ENCODE measurements at places on chromosomes 2 and 18. TPM values are rescaled to one million over a fixed set of nuclear protein-coding genes. Genes with fewer than 3 reads are reported as not detected.

GRCh38 chr2:164069540-164069939, 333.7 kb upstream of the FIGN start:
- DNase-seq = no peak

GRCh38 chr18:29056800-29057199, 879.9 kb upstream of the CDH2 start:
- no peak for DNase-seq

DNA sequence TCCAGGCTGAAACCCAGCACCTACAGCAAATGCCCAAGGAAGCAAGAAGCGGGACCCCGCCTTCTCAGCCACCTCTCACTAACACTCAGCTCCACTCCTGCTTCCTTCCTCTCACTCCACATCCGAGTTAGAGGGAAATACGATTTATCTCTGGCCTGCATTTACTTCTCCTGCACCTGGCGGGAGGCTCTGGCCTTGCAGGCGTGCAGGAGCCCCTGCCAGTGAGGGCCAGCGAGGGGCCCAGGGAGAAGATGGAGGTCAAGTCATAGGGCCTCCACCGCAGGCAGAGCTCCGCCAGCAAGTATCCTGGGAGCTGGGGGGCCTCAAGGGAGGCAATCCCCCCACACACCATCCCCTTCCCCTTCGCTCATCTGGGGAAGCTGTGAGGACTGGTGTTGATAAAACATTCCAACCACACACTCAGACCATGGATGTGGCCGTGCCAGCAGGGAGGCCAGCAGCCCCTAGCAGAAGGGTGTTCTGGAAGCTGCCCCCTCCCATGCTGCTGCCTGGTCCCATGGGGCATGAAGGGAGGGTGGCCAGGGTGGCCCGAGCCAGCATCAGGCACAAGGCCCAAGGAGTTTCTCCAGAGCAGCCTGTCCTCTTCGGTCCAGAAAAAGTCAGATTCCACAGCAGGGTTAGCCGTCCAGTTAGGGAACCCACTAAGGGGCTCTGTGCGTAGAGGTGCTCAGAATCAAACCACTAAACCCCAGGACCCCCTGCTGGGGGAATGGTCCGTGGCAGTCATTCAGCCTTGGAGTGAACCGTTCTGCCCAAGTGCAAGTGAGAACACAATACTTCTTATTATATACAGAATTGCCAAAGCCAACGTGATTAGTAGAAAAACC, 91.2 kb downstream of the HDAC4 start:
- no peak for DNase-seq

- no peak for DNase-seq
Observed at GRCh38 chr2:215171151-215171550, 32.7 kb upstream of the ABCA12 start.

DNA sequence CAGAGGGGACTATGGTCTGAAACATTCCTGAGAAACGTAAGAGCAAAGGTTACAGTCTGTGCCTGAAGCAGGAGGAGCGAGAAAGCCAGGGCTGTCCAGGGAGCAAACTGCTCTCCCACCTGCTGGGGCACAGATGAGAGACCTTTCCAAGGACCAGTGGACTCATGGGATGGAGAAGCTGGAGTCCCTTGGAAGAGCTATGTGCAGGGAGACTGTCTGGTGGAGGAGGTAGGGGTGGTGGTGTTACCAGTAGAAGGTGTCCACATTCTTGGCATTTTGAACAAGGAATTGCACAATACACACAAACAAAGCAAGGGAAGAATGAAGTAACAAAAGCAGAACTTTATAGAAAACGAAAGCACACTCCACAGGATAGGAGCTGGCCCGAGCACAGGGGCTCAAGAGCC, 97.9 kb upstream of the CYRIA start:
- no peak for DNase-seq

DNA sequence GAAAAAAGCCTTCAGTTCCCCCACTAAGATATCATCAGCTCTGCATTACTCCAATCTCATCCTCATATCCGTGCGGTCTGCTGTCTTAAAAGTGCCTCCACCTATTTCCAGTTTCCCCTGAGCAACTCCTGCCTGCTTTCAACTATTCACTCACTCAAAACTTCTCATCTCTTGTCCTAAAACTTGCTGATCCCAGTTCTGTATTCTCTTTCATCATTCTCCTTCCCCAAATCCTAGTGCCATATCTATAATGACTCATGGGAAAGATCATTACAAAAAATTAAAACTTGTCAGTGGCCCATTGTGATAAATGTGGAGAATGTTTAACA, 20.0 kb downstream of the ACVR1 start:
- no peak for DNase-seq

DNA sequence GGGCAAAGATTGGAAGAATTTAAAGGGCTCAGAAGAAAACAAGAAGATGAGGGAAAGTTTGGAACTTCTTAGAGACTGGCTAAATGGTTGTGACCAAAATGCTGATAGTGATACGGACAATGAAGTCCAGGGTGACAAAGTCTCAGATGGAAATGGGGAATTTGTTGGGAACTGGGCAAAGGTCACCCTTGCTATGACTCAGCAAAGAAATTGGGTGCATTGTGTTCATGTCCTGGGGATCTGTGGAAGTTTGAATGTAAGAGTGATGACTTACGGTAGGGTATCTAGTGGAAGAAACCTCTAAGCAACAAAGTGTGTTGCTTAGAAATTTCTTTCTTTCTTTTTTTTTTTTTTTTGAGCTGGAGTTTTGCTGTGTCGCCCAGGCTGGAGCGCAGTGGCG, 6.0 kb upstream of the IL1A start:
- no peak for DNase-seq

DNA sequence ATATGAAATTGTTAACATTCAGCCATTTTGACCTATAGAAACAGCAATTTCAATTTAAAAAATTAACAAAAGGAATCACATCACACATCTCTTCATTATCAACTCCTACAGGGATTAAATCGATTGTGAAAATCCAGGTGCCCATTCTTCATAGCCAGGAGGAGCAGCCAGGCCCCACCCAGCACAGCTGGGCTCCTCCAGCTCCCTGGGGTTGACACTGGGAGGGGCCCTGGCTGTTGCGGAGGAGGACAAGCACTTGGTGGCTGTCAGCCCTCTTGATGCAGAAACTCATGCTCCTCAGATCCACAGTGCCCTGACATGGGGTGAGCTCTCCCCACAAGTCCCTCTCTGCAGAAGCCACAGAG, 99.8 kb downstream of the FAM210A start:
- DNase-seq = no peak

GRCh38 chr2:11974573-11974972, 228.1 kb downstream of the LPIN1 start:
- no peak for DNase-seq

DNA sequence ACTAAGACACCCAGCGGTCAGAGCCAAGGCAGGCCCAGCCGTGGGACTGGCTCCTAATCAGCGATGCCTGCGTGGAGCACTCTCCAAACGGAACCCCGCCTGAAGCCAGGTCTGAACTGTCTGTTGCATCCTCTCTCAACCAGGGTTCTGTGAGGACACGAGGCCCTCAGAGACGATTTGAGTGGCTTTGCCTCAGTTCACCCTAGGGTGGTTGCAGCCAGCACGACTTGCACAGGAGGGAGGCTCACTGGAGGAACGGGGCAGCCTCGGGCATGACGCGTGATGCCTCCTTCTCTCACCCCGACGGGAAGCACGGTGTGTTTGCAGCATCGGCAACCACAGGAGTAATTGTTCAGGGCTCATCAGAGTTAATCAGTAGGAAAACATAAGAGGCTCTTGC, 336.4 kb downstream of the EIPR1 start:
- DNase-seq = no peak

DNA sequence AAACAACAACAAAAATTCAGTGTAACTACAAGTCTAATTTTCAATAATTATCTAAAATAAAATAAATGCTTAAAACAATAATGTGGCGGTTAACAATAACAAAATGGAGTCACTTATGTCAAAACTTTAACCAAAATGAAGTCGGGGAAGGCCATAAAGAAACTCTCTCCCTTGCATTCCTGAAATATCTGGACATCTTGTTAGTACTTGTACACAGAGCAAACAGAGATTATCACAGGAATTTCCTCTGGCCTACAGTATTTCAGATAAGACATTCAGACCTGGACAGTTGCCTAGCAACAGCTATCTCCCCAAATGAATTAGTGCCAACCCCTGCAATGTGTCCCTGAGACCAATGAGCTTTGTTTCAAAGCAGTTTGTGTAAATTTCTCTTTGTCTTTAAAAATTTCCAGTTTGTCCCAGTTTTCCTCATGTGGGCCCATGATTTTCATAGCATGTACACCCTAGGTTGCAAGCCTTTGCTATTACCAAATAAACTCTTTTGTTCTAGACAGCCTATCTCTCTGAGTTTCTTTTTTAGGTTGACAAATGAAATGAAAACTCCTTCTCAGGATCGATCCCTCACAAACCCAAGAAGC, 68.6 kb downstream of the EXOC6B start:
- DNase-seq = no peak

- DNase-seq = no peak
Observed at GRCh38 chr2:179068991-179069643, 19.2 kb upstream of the CCDC141 start.

GRCh38 chr2:230050136-230050535, 18.6 kb downstream of the SLC16A14 start:
- DNase-seq = no peak

DNA sequence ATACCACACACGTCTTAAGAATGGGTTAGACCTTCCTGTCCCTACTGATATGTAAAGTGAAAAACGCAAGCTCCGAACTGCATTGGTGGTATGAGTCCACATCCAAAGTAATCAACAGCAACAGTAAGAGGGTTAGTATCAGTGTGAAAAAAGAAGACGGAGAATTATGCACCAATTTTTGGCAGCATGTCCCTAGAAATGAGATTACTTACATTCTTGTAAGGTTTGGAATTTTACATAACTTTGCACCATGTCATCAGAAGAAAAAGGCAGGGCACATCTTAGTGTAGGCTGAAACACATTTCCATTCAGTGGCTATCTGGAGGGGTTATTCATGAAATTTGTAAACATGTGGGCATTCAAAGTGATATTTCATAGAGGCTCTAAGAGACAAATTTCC, 88.2 kb downstream of the LONRF2 start:
- no peak for DNase-seq

GRCh38 chr18:42137693-42138375, 182.8 kb downstream of the PIK3C3 start:
- no peak for DNase-seq

RAD51AP2 gene
- not detected for total RNA-seq

HOXD8 gene
- total RNA-seq = not detected

PLGLB1 gene
- total RNA-seq = 1.3 TPM

REG3A gene
- total RNA-seq = not detected

KHK gene
- 9.5 TPM for total RNA-seq

GPR45 gene
- total RNA-seq = not detected

TCF23 gene
- not detected for total RNA-seq

COL5A2 gene
- 2.3 TPM for total RNA-seq

RIT2 gene
- total RNA-seq = not detected

NXPH2 gene
- not detected for total RNA-seq

ACOXL gene
- total RNA-seq = 0.14 TPM

INHBB gene
- total RNA-seq = not detected

All from activated CD8-positive, alpha-beta T cell treated with anti-CD3 and anti-CD28 coated beads for 36 hours (primary cell).